ENCODE measurements at places on chromosomes 11 and 22. TPM values are rescaled to one million over a fixed set of nuclear protein-coding genes. Genes with fewer than 3 reads are reported as not detected.

FOLR1 gene
- total RNA-seq: not detected

C11orf86 gene
- not detected for total RNA-seq

CDON gene
- total RNA-seq: 5.6 TPM

SNX19 gene
- 38.6 TPM for total RNA-seq

GDPD4 gene
- total RNA-seq: not detected

OR8D1 gene
- total RNA-seq: not detected

MS4A12 gene
- total RNA-seq: not detected

AGBL2 gene
- total RNA-seq: 0.76 TPM

- H3K4me3 ChIP-seq: no peak within 1 kb of the TSS
- no peaks in the 10 kb centered on the region for H3K4me1 ChIP-seq
Observed at GRCh38 chr11:5343474-5344335, at the start of gene OR51B5. OR51B5 (minus strand) TSS chr11:5343524; CDS start chr11:5343524, 0 bp downstream.

- peak overlapping the region; percentile 90 for H3K4me3 ChIP-seq
- H3K36me3 ChIP-seq: no peaks in the 10 kb centered on the region
- peak overlapping the region; percentile 79 for H3K27ac ChIP-seq
- peaks cover 8% of the 10 kb centered on the region for H3K4me1 ChIP-seq
- no peaks in the 10 kb centered on the region for H3K27me3 ChIP-seq
Observed at GRCh38 chr11:8871962-8872361, 39.0 kb upstream of the AKIP1 start.

- no peaks in the 10 kb centered on the region for H3K36me3 ChIP-seq
- peaks cover 9% of the 10 kb centered on the region for H3K4me1 ChIP-seq
- no peak overlapping the region for H3K27ac ChIP-seq
- no peak overlapping the region for H3K4me3 ChIP-seq
Observed at GRCh38 chr22:20904980-20905355, 12.2 kb upstream of the CRKL start.

DNA sequence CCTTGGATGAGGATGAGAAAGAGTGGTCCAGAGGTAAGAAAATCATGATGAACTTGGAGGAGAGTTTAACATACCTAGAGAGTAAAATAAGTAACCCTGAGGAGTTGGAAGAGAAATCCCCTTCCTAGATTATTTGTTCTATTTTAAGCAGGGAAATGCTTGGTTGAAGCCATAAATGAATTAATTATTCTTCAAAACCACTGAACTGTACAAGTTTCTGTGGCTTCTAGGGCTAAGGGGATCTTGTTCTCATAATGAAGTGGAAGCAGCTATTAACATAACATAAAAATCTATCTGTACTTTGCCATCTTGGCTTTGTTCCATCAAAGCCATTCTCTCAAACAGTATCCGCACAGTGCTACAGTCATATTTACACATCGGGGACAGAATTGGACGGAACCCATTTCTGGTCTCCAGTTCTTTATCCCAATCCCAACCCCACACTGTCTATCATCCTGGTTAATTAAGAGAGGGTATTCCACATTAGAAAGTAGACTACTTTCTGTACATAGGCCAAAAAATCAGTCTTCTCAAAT, 14.5 kb upstream of the ARHGAP42 start:
- no peaks in the 10 kb centered on the region for H3K27me3 ChIP-seq
- H3K36me3 ChIP-seq: no peaks in the 10 kb centered on the region
- H3K4me3 ChIP-seq: no peak overlapping the region

- no peaks in the 10 kb centered on the region for H3K4me1 ChIP-seq
- no peaks in the 10 kb centered on the region for H3K36me3 ChIP-seq
- no peak for DNase-seq
- no peak overlapping the region for H3K27ac ChIP-seq
Observed at GRCh38 chr11:103997082-103997481, 39.4 kb upstream of the DDI1 start.

- H3K27ac ChIP-seq: no peak overlapping the region
- H3K4me1 ChIP-seq: no peaks in the 10 kb centered on the region
- no peak for DNase-seq
- H3K4me3 ChIP-seq: no peak overlapping the region
Observed at GRCh38 chr11:77093056-77093891, 9.4 kb upstream of the OMP start.

- H3K4me1 ChIP-seq: no peaks in the 10 kb centered on the region
- DNase-seq: peak; percentile 51
- no peak overlapping the region for H3K4me3 ChIP-seq
- H3K27me3 ChIP-seq: no peaks in the 10 kb centered on the region
Observed at GRCh38 chr11:64793271-64794160, 9.5 kb downstream of the MAP4K2 start.

- H3K27me3 ChIP-seq: no peaks in the 10 kb centered on the region
- H3K4me3 ChIP-seq: peak overlapping the region; percentile 8
- H3K36me3 ChIP-seq: no peaks in the 10 kb centered on the region
- DNase-seq: no peak
- H3K27ac ChIP-seq: peak overlapping the region; percentile 1
- peaks cover 57% of the 10 kb centered on the region for H3K4me1 ChIP-seq
Observed at GRCh38 chr11:13280777-13281176, 3.2 kb downstream of the BMAL1 start.

All from psoas muscle (tissue), 8 donors.